ENCODE measurements at places on chromosomes 13 and 19. TPM values are rescaled to one million over a fixed set of nuclear protein-coding genes. Genes with fewer than 3 reads are reported as not detected.

PRSS57 gene
- total RNA-seq = not detected

FAAP24 gene
- total RNA-seq = 4.8 TPM

RNF17 gene
- total RNA-seq = not detected

COX6B1 gene
- 295 TPM for total RNA-seq

SIGLEC7 gene
- total RNA-seq = 10.4 TPM
